ENCODE measurements at places on chromosomes 2 and 18.

DNA sequence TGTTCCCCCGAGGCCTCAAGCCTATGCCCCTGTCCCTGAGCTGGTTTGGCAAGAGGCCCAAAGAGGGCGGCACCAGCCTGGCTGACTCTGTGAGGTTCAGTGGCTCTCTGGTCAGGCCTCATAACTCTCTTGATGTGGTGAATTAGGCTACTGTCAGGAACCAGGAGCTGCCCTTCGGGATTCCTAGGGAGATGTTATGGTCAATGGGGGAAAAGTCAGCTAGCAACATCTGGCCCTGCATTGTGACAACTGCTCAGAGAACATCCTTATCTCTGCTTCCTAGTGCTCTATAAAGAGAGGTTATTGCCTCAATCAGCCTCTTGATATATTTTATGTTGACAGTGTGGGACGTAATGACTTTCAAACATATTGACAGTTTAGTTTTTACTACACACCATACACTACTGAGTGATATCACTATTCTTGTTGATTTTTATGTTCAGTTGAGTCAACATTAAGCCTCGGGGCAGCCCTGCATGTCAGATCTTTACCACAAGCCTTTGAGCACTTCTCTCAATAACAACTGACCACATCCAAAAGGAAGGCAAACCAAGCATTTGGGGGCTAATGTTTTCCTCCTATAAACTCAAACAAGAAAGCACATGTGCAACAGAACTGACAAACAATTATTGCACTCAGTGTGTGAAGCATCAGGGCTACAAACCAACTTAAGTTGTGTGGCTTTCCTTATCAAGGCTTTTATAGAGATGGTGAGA is 448.3 kb upstream of the SLC14A2 start:
- DNase-seq, result no peak

DNA sequence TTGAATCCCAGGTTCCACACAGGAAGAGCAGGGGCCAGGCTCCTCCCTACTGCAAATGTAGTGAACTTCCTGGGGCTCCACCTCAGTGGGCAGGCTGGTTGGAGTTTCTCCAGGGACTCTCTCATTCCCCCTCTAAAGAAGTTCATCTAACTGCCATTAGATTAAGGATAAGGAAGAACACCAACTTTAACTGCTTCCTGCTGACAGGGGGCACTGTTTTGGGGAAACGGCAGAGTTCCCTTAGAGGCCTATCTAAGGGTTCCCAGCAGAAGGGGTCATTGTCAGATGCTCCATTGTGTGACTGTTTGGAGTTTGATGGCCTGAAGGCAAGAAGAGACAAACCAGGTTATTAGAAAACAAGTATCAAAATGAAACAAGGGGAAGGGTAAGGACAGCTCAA is 2159.7 kb upstream of the PIK3C3 start:
- no peak for DNase-seq

GRCh38 chr2:2692599-2693389 is 361.7 kb upstream of the MYT1L start:
- no peak for DNase-seq

GRCh38 chr2:136116151-136116812 is 1.7 kb downstream of the CXCR4 start:
- peak; percentile 73 for DNase-seq

Measured in activated CD4-positive, alpha-beta memory T cell treated with anti-CD3 and anti-CD28 coated beads, Interleukin-2, amount 10 ng/mL, durations not matched to agents 7 days and 5 days (primary cell).